ENCODE measurements at places on chromosomes 11 and 22.

GRCh38 chr22:19783586-19784383 lies 23.2 kb downstream of the TBX1 start:
- no peak for DNase-seq

DNA sequence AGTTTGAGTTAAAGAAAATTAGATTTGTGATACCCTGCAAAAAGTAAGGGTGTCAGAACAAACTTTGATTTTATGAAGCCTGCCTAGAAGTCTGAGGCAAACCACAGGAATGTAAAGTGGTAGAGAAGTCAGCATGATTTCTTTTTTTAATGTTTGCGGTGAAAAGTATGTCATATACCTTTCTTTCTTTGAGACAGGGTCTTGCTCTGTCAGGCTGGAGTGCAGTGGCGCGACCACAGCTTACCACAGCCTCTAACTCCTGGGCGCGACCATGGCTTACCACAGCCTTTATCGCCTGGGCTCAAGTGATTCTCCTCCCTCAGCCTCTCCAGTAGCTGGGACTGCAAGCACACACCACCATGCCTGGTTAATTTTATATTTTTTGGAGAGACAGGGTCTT lies 4.7 kb downstream of the API5 start:
- DNase-seq: no peak

DNA sequence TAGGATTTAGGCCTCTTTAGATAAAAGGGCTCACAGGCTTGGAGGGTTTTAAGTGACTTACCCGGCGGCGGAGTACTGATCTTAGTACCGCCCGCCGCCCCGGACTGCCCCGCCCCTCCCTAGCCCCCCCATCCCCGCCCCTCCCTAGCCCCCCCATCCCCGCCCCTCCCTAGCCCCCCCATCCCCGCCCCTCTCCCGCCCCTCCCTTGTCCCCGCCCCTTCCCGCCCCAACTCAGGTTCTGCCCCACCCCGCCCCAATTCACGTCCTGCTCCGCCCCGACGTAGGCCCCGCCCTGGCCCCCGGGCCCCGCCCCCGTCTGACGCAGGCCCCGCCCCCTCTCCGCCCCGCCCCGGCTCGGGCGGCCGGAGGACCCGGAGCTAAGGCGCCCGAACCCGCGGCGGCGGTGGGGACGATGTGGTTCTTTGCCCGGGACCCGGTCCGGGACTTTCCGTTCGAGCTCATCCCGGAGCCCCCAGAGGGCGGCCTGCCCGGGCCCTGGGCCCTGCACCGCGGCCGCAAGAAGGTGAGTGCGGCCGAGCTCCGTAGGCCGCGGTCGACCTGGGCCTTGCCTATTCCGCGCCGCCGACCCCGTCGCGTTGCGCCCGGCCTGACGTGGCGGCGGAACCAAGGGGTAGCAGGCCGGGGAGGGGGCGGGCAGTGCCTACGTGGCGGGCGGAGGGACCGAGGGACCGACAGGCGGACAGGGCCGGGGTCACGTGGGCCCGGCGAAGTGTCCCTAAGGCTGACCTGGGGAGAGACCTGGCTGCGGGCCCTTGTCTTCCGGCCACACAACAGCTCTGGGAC lies at the start of gene SCYL1:
Gene SCYL1 (plus strand): TSS at position 343 of the 805 bp plus-strand sequence. CDS start 71 bp downstream, at position 414.
- DNase-seq: peak; percentile 70

DNA sequence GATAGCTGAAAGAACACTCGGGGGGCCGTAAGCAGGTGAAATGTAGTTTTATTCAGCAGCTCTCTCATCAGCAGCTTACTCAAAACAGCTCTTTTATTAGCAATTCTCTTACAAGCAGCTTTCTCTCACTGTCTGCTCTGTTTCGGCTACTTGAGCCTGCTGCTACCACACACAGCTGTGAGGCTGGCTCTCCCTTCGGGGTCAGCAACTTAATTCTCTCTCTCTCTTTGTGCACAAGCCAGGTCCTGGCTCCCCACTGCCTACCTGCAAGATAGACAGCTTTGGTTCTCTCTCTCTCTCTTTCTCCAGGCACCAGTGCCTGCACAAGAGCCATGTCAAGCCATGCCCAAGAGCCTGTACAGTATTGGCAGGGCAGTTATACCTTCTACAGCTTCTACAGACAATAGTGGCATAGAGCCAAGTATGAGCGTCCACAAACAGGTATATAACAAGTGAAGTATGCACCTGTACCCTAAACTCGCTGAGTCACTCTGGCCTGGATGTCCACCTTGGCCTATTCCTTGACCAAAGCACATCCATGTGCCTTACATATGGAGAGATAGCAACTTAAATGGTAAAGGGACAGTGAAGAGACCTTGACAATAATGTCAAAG lies 110.8 kb downstream of the MTNR1B start:
- no peak for DNase-seq

GRCh38 chr11:41306431-41306830 lies 153.0 kb downstream of the LRRC4C start:
- no peak for DNase-seq

DNA sequence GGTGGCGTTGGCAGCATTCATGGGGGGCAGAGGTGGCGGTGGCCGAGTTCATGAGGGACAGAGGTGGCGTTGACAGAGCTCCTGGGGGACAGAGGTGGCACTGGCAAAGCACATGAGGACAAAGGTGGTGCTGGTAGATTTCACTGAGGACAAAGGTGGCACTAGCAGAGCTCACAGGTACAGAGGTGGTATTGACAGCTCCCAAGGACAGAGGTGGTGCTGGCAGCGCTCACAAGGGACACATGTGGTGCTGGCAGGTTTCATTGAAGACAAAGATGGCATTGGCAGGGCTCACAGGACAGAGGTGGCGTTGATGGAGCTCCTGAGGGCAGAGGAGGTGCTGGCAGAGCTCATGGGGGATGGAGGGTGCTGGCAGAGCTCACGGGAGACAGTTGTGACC lies 425.4 kb downstream of the CTTN start:
- no peak for DNase-seq

DNA sequence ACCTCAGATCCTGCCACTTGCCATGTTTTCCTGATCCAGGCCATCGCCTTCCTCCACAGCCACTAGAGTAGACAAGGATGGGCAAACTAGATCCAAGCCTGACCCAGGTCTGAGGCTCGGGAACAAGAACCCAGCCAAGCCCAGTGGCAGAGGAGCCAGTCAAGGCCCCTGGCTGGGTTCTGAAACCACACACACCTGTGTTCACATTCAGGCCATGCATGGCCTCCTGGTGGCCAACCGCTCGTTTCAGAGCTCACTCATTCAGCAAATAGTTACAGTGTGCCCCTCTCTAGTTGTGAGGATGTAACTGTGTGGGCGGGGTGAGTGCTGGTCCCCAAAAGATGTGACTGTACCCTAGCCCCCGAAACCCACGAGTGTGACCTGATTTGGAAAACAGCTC lies 337.6 kb downstream of the CTTN start:
- no peak for DNase-seq

DNA sequence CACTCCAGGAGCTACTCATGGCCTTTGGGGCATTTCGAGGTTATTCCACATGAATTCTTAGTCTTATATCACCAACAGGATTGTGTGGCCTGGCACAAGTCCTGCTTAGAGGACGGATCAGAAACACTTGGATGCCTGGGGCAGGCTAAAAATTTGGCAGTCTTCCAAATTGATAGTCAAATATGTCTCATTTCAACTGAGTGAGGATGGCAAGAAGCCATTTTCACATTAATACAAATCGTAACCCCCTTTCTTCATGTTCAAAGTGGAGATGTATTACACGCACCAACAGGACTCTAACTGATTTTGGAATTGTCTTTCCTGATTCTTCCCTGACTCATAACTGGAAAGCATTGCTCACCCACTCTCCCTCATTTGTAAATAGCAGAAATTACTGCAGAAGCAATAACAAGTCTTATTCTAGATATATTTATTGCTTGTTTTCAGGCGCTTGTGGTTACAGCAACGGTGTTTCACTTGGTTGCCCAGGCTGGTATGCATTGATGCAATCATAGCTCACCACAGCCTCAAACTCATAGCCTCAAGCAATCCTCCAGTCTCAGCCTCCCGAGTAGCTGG lies 10.3 kb upstream of the CCDC86 start:
- DNase-seq: no peak

DNA sequence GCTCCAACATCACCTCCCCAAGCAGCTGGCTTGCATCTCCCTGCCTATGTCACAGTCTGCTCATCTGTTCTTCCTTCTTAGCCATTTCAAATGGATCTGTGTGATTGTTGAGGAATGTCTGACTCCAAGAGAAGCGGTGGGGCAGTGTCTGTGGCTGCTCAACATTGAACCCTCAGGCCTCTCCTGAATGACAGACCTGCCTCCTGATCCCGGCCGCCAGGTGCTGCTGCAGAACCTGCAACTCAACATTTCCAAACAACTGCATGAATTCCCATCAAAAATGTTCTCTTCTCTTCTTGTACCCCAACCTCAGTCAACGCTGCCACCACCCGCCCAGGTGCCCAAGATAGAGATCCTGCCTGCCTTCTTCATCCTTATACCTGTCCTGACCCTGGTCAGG lies 132.5 kb downstream of the FBXO7 start:
- no peak for DNase-seq

GRCh38 chr22:20413217-20414058 lies 19.5 kb downstream of the ZNF74 start:
- no peak for DNase-seq

DNA sequence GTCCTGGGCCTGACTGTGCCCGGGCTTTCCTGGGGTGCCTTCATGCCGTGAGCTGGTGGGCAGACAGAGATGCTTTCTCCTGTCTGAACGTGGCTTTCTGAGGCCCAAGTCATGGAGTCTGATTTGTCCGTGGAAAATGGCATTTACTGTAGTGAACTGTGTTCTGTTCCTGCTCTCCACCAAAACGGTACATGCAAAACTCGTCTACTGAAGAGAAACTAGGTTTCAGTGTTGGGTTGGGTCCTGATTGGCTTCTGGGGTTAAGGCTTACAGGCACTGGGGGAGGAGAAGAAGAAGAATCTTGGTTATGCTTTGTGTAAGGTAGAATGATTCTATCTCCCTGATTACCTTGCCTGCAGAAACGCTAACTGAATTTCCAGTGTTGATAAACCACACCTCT lies 541.7 kb downstream of the NTM start:
- DNase-seq: no peak

GRCh38 chr22:47594836-47595521 lies 832.5 kb downstream of the TBC1D22A start:
- DNase-seq: no peak

DNA sequence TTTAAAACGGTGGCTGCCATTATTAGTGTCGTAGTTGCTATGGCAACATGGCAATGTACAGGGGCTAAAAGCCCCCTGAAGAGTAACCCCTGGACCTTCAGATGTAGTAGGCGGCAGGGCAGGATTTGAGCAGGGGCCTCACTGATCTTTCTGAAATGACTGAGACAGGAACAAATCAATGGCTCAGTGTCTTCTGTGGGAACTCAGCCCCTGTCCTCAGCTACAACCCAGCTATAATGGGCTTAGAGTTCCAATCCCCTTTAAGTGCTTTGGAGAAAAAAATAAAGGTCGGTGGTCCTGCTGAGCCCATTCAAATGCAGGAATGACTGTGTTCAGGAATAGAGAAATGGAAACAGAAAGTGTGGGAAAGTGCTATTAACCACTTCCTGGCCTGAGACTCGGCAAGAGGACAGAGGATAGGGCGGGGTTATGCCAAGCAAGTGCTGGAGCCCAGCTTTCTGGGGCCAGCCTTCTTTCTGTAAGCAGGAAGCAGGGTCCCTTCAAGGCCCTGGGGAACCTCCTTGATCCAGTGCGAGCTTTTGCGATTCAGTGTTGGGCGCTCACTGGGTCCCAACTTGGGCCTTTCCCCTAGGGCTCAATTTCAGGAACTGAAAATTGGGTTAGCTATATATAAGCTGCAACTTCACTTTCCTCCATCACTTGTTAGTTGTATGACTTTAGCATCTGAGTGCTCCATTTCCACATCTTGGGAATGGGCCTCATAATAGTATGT lies 6.1 kb upstream of the CD82 start:
- DNase-seq: no peak

GRCh38 chr11:116262370-116262769 lies 510.4 kb downstream of the BUD13 start:
- DNase-seq: no peak

GRCh38 chr11:13355191-13355590 lies 77.6 kb downstream of the BMAL1 start:
- no peak for DNase-seq

GRCh38 chr11:11401960-11402535 lies 49.0 kb upstream of the CSNK2A3 start:
- DNase-seq: no peak

GRCh38 chr11:76684516-76684915 lies 14.0 kb upstream of the LRRC32 start:
- no peak for DNase-seq

- no peak for DNase-seq
These were observed 41.3 kb downstream of the SMCO4 start for GRCh38 chr11:93501856-93502255.

DNA sequence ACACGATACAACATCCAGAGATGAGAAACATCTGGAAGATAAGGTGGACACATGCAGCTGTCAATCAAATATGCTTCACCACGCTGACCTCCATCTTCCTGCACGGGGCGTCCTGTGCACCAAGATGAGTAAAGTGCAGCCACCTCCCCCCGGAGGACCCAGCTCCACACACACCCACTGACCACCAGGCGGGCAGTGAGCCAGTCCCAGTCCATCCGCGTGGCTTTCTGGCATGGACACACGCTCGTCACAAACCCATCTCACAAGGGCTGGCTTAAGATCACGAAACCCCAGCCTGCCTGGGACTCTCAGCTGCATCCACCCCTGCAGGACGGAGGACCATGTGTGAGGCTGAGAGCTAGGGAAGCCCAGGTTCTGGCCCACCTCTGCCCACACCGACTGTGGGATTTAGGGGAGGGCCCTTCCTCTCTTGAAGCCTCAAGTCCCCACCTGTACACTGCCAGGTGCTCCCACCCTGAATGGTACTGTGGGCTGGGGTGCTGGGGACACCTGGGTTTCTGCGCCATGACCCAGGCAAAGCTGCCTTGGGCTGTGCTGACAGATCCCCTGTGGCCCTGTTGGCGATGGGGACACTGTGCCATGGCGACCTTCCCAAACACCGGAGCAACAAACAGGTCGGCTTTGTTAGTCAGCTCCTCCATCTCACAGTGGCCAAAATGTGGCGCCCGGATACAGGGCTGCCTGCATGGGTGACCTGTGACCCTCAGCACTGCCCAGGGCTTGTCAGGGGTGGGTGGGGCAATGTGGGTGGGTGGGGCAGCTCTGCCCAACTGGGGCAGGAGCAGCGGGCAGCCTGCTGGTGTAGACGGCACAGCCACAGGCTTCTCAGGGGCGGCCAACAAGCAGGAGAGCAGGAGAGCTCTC lies 629.0 kb downstream of the TBC1D22A start:
- DNase-seq: no peak

DNA sequence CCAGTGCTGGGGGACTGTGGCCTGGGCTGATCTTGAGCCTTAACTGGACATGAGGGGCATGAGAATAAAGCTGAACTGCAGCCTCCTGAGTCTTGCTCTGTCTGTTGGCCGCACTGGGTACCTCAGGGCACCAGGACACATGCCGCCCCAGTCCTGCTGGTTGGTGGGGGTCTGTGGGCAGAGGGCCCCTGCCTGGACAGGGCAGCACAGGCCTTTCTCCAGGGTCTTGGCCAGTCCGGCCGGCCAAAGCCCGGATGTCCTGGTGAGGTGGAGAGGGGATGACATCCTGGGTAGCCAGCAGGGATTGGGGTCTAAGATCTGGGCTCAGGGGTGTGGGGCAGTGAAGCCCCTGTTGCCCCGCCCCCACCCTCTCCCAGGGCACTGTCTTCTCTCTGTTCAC lies 1.5 kb upstream of the RPS6KA4 start:
- DNase-seq: no peak
